Stimulated activated CD4-positive, alpha-beta T cell treated with anti-CD3 and anti-CD28 coated beads, Interleukin-12 subunit alpha, Interleukin-12 subunit beta, amount 100 ng/mL, for 24 hours (primary cell): ENCODE measurements at places on chromosomes 13 and 19.

- DNase-seq = no peak
These were observed 1670.4 kb upstream of the SPRY2 start for GRCh38 chr13:82011355-82011754.

DNA sequence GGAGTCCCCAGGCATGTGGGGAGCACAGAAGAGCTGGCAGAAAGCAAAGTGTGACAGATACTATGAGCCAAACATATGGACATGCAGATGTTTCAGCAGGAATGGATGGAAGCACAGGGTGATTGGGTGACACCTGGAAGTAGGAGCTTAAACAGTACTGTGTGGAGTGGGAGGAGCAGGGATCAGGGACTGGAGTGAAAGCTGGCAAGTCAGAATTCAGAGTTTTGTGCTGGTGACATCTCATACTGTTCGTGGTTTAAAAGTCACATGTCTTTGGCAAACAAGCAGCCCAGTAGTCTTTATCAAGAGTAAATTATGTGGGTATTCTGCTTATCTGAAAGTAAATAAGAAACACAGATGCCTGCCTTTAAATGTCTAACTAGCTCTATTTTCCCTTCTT lies 408.2 kb downstream of the COG6 start:
- DNase-seq = no peak

- no peak for DNase-seq
These were observed 16.2 kb downstream of the CAPN12 start for GRCh38 chr19:38727868-38728660.

- no peak for DNase-seq
These were observed 66.0 kb upstream of the ZNF420 start for GRCh38 chr19:37012093-37012745.

- no peak for DNase-seq
These were observed 13.8 kb downstream of the FGF21 start for GRCh38 chr19:48768994-48769713.

DNA sequence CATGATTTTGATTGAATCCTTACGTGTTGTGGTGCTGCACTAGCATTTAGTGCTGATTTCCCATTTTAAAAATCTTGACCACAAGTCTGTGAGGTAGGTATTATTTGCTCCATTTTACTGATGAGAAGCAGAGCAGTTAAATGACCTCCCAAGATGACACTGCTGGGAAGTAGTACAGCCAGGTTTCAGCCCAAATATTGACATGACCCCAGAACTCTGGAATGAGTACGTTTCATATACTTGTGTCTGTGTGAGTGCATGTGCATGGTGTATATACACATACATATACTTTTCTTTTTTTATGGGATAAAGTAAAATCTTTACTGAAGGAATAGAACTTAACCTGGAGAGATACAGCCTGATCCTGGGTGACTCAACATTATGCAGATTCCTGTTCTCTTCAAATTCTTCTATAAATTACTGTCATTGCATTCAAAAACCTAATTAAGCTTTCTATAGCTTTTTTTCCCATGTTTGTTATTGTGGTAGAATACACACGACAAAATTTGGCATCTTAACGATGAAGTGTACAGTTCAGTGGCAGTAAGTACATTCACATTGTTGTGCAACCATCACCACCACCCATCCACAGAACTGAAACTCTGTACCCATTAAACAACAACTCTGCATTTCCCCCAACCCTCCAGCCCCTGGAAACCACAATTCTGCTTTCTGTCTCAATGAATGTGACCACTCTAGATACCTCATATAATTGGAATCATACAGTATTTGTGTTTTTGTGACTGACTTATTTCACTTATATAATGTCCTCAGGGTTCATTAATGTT lies 311.9 kb downstream of the MTUS2 start:
- no peak for DNase-seq

DNA sequence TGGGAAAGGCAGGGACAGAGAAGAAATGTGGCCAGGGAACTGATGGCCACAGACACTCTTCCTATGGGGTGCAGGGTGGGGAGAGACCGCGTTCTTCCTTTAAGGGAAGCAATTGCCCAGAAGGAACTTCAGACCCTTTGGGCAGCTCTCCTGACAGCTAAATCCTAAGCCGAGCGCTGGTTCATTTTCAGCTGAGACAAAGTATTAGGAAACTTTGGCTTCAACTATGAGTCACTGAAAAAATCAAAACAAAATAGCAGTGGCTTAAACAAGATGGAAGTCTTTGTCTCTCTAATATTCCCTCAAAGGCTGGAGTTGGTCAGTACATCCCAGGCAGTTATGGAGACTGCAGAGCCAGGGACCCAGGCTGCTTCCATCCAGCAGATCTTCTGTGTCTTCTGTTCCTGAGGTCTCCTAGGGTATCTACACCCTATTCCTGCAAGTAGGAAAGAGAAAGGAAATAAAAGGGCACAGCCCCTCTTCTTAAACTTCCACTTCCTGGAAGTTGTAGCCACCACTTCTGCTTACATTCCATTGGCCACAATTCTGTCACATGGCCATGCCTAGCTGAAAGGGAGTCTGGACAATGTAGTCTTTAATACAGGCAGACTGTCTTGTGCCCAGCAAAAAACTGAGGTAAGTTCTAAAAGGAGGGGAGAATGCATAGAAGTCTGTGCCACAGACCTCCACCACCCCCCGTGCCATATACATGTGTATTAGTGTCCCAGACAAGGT lies 163.5 kb downstream of the KATNAL1 start:
- no peak for DNase-seq

DNA sequence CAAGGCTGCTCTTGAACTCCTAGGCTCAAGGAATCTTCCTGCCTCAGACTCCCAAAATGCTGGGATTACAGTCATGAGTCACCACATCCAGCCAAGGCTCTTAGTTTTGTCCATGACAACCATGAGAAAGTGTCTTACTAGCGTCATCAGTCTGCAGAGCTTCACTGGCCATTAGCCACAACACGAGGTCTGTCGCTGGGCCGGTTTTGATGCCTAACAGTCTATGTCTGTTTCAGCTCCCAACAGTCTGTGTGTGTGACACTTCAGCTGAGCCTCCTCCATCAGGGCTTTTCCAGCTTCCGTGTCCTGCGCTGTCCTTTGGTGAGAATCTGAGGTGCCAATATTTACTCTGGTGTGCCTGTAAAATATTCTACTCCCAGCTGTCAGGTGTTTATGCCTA lies 47.6 kb downstream of the CEP89 start:
- DNase-seq = no peak

DNA sequence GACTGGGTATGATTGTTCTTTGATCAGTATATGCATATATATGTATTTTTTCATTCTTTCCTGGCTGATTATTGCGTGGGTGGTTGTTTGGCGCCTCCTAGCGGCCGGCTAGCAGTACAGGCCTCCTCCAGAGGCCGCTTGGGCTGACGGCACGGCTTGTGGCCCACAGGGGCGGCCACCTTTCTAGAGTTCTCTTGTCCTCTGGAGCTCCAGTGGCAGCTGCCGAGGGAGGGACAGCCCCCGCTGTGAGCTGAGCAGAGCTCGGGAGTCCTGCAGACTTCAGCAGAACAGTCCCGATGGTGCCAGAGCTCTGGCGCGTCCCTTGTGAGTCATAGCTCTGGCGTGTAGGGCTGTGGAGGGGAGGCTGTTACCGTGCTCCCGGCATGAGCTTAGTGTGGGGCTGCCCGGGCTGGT lies 22.5 kb upstream of the ZNF429 start:
- DNase-seq = peak; percentile 44

DNA sequence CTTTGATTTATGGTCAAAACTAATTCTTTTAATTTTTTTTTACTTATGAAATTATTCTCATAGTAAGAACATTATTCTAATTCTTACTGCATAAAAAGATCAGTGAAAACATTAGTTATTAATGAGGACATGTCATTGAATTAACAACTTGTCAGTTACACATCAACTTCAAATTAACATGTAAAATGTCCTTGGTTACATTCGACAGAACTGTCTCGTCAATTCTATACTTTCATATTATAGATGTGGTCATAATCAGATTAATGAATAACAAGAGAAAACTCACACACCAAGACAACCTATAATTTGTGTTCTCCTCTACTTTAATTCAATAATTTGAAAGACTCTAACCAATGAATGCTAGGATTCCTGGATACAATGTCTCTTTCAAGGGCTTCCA lies 66.7 kb downstream of the KATNAL1 start:
- no peak for DNase-seq

- no peak for DNase-seq
These were observed 2.6 kb upstream of the SPACA6 start for GRCh38 chr19:51690454-51691073.

DNA sequence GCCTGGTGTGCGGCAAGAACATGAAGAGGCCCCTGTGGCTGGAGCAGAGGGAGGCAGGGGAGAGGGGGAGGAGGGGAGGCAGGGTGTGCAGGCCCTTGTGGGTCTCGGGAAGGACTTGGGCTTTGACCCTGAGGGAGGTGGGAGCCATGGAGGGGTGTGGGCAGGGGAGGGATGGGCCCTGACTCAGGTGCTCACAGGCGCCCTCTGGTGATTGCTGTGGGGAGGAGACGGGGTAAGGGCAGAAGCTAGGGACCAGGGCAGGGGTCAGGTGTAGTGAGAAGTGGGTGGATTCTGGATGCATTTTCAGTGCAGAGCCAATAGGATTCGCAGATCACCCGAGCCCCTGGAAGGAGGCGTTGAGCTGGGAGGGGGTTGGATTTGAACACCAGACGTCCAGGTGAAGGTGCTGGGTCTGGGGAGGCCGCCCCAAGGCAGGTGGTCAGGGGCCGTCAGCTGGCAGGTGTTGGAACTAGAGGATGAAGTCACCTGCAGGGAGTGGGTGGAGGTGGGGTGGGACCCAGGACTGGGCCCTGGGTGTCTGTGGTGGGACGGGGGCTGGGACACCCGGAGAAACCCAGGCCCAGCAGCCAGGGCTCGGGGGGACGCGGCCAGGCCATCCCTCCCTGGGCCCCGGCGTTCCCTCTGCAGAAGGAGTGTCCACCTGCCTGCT lies 185.4 kb downstream of the KDM4B start:
- DNase-seq = peak; percentile 15

DNA sequence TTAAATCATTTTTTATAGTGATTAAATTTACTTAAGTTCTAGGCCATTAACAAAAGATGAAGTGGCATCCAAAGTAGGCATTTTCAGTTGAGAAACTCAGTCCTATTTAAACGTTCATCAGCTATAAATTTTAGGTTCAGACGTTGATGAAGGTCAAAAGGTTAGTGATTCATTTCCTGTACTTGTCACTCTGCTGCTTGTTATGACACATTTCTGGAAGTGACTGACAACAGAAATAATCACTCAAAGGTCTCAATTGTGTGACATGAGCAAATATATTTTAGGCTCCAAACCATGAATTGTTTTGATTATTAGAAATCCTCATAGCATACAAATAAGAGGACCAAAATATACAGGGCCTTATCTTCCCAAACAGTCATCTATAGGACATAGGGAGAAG lies 10.3 kb upstream of the EDNRB start:
- DNase-seq = no peak

GRCh38 chr19:42919757-42920079 lies 2.0 kb upstream of the PSG6 start:
- DNase-seq = no peak

DNA sequence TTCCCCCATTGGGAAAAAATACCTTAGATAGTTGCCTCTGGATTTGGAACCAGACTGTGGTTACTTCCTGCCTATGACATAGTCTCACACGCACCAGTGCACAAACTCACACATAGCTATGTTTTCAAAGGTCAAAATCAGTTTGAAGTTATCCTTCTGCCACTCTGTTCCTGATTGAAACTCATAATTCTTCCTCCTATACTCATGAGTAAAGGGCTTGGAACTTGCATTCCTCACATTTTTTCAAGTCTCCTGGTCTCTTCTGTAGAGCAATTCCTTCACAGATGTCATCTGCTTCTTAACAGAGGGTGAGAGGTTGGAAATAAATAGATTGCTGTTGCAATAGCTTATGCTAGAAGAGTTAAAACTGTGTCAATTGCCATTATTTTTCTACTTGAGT lies 18.6 kb upstream of the POSTN start:
- no peak for DNase-seq

GRCh38 chr13:41533266-41534052 lies 76.1 kb downstream of the RGCC start:
- no peak for DNase-seq

- no peak for DNase-seq
These were observed 276.4 kb upstream of the EDNRB start for GRCh38 chr13:78194904-78195639.

DNA sequence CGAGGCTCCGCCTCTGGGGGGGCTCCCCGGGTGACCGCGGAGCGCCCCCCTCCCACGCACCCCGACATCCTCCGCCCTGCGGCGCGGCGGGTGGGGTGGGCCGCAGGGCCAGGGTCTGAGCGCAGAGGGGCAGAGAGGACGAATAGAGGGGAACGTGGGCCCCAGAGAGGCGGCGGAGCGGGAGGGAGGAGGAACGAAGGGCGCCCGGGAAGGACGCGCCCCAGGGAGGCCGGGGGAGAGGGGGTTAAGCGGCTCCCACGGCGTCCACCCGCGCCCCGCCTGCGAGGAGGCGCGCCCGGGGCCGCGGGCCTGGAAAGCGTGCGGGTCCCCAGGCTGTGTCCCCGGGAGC lies 1.0 kb downstream of the HCN2 start:
- DNase-seq = no peak

DNA sequence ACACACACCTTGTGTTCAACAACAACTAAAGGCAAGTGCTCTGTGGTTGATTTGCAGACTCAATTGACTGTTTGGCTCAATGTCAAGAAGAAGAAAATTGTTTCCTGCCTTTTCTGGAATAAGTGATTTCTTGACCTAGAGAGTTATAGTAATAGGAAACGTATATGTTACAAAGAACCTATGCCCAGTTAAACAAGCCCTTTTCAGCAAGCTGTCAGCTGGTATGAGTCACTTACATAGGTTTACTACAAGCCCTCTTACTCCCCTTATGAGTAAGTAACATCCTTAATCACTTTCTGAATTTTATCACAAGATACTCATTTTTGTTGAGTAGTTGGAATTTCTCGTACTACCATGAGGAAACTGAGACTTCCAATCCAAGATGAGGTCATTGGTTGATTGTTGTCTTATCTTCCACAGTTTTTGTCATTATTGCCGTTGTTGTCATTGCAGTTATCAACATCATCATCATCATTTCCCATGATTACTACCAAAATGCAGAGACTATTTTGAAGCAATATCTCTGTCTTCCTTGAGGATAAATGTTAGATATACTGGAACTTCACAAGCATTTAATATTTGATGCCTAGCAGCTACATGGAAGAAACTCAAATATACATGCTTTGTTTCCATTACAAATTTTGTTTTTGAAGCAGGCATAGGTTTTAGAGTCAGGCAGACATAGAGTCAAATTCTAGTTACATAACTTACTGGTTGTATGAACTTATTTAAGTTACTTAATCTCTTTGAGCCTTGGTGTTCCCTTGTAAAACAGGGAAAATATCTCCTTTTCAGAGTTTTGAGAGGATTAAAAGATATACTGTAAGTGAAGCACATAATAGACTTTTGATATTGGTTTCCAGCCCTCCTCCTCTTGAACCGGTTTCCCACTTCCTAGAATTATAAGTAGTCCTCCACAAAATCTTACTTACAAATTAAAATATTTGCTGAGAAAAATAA lies 106.0 kb downstream of the RAP2A start:
- no peak for DNase-seq

DNA sequence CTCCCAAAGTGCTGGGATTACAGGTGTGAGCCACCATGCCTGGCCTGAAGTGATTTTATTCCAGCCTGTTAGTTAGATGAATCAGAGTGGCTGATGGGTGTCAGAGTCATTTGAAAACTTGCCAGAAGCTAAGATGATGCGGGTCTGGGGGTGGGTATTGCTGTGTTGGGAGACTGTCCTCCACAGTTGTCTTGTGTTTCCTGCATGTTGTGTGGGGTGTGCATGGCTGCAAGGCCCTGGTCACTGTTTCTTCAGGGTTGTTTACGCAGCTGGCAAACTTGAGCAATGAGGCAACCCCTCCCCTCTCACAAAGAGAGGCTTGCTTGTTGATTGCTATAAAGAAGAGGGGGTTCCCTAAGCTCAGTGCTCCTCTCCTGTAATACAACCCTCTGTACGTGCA lies 71.8 kb downstream of the TRPM4 start:
- no peak for DNase-seq
